ENCODE measurements at places on chromosomes 6 and 20. TPM values are rescaled to one million over a fixed set of nuclear protein-coding genes. Genes with fewer than 3 reads are reported as not detected.
A peak's percentile ranks its signal among the peaks of the same experiment; 100 is the strongest.

SIRPG gene
- 36.3 TPM for total RNA-seq

TTBK1 gene
- not detected for total RNA-seq

MOG gene
- not detected for total RNA-seq

C20orf141 gene
- not detected for total RNA-seq

GHRH gene
- total RNA-seq, result not detected

GRCh38 chr20:46700481-46700880 is 9.0 kb upstream of the SLC2A10 start:
- no peaks in the 10 kb centered on the region for H3K4me1 ChIP-seq
- no peak for DNase-seq
- no peaks in the 10 kb centered on the region for H3K36me3 ChIP-seq
- H3K27me3 ChIP-seq, result peaks cover 31% of the 10 kb centered on the region
- no peak overlapping the region for H3K4me3 ChIP-seq
- no peak overlapping the region for H3K27ac ChIP-seq

- H3K36me3 ChIP-seq, result no peaks in the 10 kb centered on the region
- H3K27me3 ChIP-seq, result peaks cover 67% of the 10 kb centered on the region
These were observed 17.4 kb upstream of the PRDM13 start for GRCh38 chr6:99589290-99589672.

DNA sequence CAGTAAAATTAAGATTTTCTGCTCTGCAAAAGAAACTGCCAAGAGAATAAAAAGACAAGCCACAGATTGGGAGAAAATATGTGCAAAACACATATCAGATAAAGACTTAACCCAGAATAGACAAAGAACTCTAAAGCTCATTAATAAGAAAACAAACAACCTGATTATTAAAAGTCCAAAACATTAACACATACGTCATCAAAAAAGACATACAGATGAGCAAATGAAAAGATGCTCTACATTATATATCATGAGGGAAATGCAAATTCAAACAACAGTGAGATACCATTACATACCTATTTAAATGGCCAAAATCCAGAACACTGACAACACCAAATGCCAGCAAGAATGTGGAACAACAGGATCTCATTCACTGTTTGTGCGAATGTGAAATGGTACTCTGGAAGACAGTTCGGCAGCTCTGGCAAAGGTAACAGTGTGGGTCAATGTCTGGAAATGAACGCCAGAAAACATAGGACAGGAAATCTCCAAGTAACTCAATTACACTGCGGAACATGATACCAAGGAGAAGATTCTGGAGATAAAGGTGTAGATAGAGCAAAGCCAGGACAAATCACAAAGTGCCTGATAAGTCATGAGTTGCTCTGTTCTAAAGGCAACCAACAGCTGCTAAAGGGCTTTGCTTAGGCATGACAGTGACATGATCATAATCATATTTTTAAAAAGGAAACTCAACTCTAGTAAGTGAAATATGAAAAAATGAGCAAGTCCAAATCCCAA is 96.8 kb downstream of the PDE10A start:
- DNase-seq, result no peak
- no peaks in the 10 kb centered on the region for H3K36me3 ChIP-seq
- no peaks in the 10 kb centered on the region for H3K4me1 ChIP-seq
- no peak overlapping the region for H3K4me3 ChIP-seq
- no peak overlapping the region for H3K27ac ChIP-seq
- H3K27me3 ChIP-seq, result no peaks in the 10 kb centered on the region

DNA sequence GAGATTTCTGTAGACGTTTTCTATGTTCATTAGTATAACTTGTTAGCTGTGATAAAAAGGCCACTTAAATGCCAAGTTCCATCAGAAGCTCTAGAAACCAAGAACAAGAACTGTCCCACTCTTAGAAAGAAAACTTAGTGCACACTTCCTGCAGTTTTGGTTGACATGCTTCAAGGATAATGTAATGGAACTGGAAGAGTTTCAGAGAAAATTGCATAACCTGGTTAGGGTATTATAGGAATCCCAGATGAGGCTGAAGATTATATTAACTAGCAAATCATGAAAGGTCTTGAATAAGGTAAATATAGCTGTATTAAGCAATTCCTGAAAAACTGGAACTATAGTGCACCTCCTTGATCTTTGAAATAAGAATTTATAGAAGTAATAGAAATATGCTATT is 1.8 kb upstream of the PHACTR2 start:
- H3K36me3 ChIP-seq, result no peaks in the 10 kb centered on the region
- H3K4me3 ChIP-seq, result no peak overlapping the region
- no peak overlapping the region for H3K27ac ChIP-seq
- H3K27me3 ChIP-seq, result peaks cover 7% of the 10 kb centered on the region
- H3K4me1 ChIP-seq, result peaks cover 10% of the 10 kb centered on the region

DNA sequence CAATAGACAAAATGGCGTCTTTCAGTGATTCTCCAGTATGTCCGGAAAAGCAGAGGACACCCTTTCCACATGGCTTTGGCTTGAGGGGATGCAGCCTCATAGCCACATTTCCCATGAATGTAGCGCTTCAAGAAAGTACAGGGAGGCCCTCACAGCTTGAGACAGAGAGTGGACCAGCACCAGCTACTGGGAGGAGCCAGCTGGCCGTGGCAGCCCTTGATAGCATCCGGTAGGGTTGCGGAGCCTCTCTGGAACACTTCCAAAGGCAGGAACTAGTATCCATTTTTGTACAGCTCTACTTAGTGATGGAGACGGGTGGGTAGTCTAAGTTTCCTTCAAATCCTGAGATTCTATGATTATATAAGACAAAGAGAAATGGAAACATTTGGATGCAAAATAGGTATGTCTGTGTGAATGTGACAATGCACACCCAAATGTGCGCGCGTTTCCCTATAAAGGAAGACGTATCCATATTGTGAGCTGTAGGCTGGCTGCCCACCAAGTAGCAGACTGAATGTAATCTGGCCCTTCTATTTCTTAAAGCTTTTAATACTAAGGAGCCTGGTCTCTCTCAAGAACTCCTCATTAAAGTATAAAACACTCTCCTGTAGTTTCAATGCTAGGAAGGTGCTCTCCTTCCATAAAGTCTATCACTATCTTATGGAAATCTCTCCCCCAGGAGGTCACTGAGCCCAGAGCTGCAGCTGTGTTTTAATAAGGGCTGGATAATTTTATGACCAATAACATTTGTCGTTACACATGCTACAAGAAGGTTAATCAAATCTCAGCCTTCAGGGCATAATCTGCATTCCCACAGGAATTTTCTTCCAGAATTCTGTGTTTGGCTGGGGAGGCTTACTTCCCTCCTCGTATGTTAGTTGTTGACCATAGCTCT is 74.0 kb downstream of the SOBP start:
- no peaks in the 10 kb centered on the region for H3K36me3 ChIP-seq
- DNase-seq, result no peak

DNA sequence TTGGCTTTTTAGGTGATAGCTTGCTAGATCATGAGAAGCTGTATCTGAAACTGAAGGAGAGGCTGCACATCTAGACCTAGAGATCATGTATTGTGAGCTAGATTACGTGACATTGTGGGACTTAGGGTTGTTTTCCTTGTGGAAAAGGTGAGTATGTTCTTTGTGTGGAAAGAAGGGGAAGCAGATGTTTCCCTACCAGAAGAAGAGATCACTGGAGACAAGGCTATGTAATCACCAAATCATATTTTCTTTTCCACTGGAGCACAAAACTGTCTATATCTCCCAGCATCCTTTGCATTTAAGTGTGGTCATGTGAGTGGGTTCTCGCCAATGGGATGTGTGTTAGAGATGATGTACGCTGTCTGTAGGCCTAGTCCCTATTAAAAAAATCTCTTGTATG is 7.0 kb upstream of the EPB41L2 start:
- H3K36me3 ChIP-seq, result no peaks in the 10 kb centered on the region
- no peaks in the 10 kb centered on the region for H3K27me3 ChIP-seq
- H3K4me1 ChIP-seq, result peaks cover 2% of the 10 kb centered on the region
- no peak for DNase-seq

DNA sequence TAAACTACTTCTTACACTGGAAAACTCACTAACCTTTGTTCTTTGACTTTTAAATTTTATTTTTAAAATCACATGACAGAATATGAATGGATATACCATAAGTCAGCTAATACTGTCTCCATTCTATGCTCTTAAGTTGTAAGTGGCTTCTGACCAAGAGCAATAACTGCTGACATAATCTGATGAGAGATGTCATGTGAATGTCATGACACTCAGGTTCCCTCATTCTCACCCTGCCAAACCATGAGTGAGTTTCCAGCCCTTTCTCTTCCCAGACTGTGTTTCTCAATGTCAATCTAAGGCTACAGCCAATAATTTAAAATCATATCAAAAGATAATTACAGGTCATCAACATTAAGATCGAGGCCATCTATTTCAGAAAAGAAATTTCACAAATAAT is 39.7 kb downstream of the KIF16B start:
- peaks cover 2% of the 10 kb centered on the region for H3K4me1 ChIP-seq
- H3K27ac ChIP-seq, result no peak overlapping the region
- no peaks in the 10 kb centered on the region for H3K27me3 ChIP-seq
- H3K4me3 ChIP-seq, result no peak overlapping the region

DNA sequence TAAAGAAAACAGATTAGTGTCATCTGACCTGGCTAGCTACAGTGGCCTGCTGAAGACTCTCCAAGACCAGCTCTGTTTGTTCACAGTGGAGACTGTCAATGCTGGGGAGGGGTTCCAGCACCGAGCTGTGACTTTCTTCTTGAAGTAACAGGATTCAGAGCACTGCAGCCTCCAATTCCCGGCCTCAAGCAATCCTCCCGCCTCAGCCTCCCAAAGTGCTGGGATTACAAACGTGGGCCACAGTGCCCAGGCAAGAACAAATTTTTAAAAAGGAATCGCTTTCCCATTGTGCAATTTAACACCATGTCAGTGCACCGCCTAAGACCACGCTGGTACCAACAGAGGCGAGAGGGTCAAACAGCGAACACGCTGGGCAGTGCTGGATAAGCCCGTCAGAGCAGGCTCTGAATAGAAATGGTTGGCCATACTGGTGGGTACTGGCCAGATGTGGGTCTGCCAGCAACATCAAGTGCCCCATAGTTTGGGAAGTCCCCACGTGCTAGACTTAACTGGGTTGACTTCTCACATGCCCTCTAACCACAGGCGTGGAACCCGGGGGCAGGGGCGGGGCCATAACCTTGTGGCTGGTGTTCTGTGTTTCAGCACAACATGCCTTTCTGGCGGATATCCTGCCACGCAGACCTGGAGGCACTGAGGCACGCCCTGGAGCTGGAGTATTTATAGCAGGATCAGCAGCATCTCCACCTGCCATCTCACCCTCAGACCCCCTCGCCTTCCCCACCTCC is 168.9 kb downstream of the ZMYND8 start:
- DNase-seq, result peak; percentile 15
- H3K27ac ChIP-seq, result no peak overlapping the region
- peaks cover 9% of the 10 kb centered on the region for H3K4me1 ChIP-seq
- peaks cover 16% of the 10 kb centered on the region for H3K27me3 ChIP-seq

GRCh38 chr6:163706500-163707087 is 292.1 kb downstream of the QKI start:
- peaks cover 5% of the 10 kb centered on the region for H3K4me1 ChIP-seq
- H3K36me3 ChIP-seq, result no peaks in the 10 kb centered on the region
- H3K27me3 ChIP-seq, result peaks cover 10% of the 10 kb centered on the region
- no peak for DNase-seq

DNA sequence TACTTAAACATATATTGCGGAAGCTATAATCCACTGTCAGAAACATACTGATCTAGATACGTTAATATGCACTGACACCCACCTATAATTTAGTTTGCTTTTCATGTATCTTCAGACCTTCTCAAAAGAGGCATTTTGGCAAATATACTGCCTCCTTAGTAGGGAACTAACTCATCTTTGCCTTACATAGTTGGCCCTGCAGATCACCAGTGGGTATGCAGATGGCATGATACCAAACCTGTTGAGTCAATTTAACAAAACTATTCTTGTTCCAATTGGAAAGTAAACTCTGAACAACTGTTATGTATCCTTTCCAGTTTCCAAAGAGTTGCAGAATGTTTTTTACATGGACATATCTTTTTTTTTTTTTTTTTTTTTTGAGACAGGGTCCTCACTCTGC is 35.6 kb upstream of the TBC1D20 start:
- peaks cover 43% of the 10 kb centered on the region for H3K36me3 ChIP-seq
- H3K4me3 ChIP-seq, result no peak overlapping the region

DNA sequence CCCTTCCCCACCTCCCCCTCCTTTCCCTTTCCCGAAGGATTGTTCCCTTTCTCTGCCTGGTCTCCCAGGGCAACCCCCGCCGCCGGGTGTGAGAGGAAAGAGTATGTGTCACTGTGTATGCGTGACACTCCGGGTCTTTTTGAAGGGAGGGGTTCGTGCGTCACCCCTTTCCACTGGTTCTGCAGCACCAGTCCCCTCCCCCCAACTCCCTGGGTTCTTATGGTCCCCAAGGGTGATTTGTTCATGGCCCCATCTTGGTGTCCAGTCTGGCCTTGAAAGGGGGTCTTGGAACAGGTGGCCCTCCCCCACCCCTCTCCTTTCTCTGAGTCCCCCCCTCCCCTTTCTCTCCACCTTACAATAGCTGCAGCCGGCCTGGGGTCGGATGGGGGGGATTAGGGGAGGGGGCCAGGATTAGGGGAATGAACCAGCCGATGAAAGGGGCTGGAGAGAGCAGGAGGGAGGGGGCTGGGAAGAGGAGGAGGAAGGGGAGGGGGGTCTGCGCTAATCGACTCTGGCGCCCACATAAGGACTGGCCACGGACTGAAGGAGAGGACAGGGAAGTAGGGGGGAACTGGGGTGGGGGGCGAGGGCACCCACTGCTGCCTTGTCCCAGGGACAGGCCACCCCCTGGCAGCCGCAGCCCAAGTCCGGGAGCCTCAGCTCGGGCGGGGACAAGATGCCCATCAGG is 1.3 kb upstream of the RING1 start:
- no peaks in the 10 kb centered on the region for H3K27me3 ChIP-seq
- peaks cover 35% of the 10 kb centered on the region for H3K36me3 ChIP-seq
- no peak for DNase-seq
- H3K27ac ChIP-seq, result no peak overlapping the region

GRCh38 chr6:11311970-11312369 is 79.5 kb upstream of the NEDD9 start:
- peaks cover 24% of the 10 kb centered on the region for H3K36me3 ChIP-seq
- peaks cover 11% of the 10 kb centered on the region for H3K4me1 ChIP-seq

GRCh38 chr6:167221400-167222201 is 63.8 kb upstream of the GPR31 start:
- no peak overlapping the region for H3K27ac ChIP-seq
- no peak overlapping the region for H3K4me3 ChIP-seq
- H3K4me1 ChIP-seq, result no peaks in the 10 kb centered on the region
- DNase-seq, result no peak
- H3K27me3 ChIP-seq, result no peaks in the 10 kb centered on the region
- no peaks in the 10 kb centered on the region for H3K36me3 ChIP-seq
